ENCODE measurements at places on chromosomes 6 and 20.

GRCh38 chr6:87154641-87154992 lies 748 bp upstream of the ZNF292 start:
- no peak for DNase-seq

- DNase-seq: no peak
These were observed 111.1 kb downstream of the PDSS2 start for GRCh38 chr6:107348224-107348623.

DNA sequence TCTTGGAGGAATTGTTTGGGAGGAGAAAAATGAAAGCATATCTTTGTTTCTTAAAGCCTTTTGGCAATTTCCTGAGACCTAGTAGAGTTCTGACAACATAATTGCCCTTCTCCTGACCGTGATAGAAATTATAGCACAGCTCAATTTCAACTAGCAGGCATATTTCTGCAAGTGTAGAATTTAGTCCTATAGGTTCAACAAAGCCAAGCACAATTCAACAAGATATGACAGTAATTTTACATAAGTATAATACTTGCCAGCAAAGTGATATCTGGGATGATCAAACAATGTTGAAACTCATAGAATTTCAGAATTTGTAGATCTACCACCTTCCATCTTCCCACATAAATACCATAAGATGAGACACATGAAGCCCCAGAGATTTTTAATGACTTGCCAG lies 73.1 kb downstream of the SPTLC3 start:
- DNase-seq: no peak

- no peak for DNase-seq
These were observed 68.8 kb upstream of the EPB41L1 start for GRCh38 chr20:36085686-36086267.

DNA sequence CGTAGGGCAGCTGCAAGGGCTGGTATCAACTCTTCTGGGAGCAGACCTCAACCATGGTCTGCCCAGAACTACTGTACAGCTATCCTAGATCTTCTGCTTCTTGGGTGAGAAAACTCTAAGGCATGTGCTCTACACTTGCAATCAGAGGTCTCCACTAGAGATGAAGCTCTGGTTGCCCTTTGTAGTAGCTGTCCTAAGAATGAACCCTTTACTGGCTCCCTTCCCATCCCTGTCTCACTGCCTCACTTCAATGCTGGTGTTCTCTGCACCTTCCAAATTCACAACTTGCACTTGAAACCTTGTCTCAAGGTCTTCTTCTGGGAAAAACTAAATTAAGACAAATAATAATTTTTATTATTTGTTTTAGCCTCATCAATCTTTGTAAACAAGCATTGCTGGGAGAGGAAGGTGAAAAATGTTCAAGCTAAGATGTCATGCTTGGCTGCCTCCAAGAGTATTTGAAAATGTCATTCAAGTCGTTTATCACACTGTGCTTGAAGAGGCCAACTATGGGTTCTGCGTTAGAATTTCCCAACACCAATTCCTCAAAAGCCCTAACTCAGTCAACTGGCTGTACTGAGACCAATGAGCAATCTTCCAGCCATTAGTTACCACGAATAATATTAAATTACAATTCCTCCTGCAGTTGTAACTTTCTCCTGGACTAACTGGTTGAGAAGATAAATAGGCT lies 255.7 kb upstream of the PRND start:
- no peak for DNase-seq

DNA sequence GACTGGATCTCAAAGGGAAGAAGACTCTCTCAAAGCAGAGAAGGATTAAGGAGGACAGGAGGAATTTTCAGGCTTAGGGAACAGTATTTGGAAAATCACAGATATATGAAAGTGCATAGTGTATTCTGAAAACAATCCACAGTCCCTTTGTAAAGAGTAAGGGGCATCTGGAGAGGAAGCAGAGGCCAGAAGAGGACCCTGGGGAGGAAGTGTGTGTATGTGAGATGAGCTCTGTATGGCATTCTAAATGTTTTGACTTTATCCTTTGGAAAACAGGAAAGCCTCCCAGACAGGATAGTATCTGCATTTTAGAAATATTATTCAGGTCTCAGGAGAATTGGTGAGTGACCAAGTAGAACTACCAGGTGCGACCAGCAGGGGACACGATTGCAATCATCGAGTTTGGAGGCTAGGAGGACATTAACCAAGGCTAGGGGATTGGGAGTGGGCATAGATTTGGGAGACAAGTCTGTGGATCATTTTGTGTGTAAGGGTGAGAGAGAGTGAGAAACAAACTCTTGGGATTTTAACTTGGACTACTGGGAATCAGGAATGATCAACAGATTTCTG lies 38.3 kb upstream of the FAM184A start:
- no peak for DNase-seq

DNA sequence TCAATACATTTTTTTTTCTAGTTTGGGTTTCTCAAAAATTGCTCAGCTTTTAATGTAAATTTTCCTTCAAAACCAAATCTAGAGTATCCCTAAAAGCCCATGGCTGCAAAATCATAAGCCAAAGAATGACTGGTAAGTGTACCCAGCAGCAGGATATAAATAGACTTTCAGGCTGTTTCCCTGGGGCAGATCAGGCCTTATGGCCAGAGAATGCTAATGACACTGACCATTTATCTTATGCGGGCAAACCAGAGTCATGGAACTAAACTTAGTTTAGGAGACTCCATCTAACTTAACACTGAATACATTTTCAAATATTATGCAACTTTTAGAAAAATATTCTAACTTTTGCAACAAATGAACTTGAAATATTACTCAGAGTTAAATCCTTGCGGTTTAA lies 7.4 kb downstream of the OSER1 start:
- DNase-seq: no peak

DNA sequence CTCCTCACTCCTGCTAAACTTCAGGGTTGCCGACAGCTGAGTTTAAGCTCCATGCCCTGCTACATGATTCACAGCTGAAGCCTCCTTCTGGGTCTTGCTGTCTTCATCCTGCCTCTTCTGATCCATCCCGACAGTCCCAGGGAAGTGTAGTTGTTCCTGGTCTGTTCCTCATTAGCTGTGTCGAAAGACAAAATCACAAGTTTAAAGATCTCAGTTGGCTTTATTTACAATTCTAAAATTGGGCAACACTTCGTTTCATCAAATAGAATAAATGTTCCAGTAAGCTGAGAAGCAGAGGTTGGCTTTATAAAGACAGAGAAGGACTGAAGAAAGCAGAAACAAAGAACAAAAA lies 4.1 kb upstream of the SLC2A10 start:
- DNase-seq: no peak

DNA sequence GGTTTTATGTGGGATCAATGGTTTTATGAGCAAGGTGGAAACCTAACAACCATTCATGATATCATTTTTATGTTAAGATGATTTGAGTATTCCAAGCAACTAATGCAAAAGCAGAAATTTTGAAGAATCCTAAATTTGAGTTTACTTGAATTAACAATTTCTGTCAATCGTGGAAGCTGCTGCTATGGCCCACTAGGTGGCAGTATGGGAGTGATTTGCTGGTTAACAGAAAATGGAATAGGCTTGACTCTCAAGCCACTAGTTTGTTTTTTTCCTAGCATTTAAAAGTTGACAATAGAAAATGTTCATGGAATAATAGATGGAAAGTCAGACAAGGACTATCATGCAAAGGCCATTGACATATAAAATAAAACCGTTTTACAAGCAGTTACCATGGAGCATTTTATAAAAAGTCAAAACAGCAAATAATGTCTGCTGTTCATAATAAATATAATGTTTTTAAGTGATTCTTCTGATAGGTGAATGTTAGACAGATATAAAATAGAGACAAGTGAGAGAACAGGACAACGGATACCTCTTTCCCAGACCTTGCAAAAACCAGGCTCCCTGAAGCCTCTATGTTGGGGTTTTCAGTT lies 43.0 kb upstream of the TMEM200A start:
- DNase-seq: peak; percentile 23

DNA sequence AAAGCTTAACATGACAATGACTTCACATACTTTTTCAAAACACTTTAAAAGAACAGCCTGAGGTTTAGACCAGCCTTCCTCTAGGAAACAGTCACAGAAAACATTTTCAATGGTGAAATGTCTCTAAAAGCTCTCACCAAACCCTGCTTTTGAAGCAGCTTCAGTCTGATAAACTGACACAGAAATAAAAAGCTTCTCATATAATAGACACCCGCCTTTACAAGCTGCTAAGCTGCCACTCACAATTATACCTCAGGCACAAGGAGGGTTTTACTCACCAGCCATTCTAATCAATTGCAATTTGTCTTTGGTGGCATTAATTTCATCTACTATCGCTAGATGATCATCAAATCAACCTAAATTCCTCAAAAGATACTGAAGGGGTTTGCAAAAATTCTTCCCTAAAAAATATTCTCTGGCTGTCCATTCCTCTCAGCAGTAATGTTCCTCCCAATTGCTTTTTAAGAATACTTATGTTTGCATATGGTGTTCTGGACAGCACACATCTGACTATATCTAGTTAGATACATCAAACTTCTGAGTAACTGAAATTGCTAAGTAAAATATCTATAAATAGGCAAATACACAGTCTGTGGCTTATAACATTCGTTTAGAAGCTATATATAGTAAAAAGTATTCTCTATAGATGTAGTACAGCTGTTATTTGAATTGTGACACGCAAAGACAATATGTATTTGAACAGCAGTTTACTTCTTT lies 29.4 kb downstream of the KIF13A start:
- DNase-seq: no peak

- DNase-seq: no peak
These were observed 113.9 kb downstream of the SYNDIG1 start for GRCh38 chr20:24583169-24583792.

DNA sequence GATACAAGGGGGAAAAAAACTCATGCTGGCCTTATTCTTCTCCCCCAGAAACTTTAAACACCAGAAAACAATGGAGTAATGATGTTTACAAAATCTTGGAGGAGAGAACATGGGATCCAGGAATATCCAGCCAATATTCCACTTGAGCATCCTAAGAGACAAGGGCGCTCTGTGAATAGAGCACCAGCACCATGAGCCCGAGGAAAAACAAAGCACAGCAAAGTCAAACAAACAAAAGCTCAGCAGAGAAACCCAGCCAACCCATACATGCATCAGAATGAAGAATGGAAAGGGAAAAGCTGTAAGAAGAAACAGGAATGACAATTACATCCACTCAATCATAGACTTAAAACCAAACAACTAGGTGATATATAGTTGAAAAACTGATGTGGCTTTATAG lies 4.6 kb upstream of the NAA20 start:
- DNase-seq: no peak

DNA sequence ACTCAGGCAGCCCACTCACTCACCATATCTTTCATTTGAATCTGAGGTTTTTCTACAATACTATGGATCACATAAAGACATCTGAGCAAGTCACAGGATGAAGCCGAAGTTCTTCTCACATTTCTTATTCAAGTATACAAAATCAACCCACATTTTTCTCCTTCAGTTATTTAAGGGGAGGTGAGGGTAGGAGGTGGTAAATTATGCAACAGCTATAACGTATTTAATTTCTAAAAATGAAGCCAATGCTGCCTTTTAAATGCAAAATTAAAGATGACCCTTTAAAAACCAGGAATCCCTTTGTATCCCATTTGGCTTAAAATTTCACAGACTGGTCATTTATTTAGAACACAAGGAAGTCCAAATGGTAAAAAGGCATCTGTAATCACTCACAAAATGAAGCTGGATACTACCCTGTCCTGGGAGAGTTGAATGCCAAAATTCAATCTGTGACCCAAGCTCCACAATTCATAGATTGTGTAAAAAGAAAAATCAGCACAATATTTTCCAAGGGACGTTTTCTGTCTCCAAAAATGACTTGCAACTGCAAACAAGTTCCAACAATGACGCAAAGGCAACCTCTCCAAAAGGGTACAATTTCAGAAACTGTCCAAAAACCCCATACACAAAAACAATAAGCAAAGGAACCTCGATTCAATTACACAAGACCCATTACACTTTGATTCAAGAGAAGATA lies 48.8 kb downstream of the EPB41L2 start:
- no peak for DNase-seq

Measured in NCI-H1694 treated with DMSO at 0.1 percent for 48 hours (cell line).